ENCODE measurements at places on chromosomes 3 and 15. TPM values are rescaled to one million over a fixed set of nuclear protein-coding genes. Genes with fewer than 3 reads are reported as not detected.

DZIP1L gene
- total RNA-seq = 4.5 TPM

AKAP13 gene
- total RNA-seq = 67.3 TPM

CTXND1 gene
- total RNA-seq = 0.41 TPM

SLC28A1 gene
- total RNA-seq = not detected

NEK10 gene
- 28.1 TPM for total RNA-seq

CCR3 gene
- not detected for total RNA-seq

GATA2 gene
- total RNA-seq = 0.41 TPM

SH2D7 gene
- not detected for total RNA-seq

GPX1 gene
- 80.3 TPM for total RNA-seq

DNA sequence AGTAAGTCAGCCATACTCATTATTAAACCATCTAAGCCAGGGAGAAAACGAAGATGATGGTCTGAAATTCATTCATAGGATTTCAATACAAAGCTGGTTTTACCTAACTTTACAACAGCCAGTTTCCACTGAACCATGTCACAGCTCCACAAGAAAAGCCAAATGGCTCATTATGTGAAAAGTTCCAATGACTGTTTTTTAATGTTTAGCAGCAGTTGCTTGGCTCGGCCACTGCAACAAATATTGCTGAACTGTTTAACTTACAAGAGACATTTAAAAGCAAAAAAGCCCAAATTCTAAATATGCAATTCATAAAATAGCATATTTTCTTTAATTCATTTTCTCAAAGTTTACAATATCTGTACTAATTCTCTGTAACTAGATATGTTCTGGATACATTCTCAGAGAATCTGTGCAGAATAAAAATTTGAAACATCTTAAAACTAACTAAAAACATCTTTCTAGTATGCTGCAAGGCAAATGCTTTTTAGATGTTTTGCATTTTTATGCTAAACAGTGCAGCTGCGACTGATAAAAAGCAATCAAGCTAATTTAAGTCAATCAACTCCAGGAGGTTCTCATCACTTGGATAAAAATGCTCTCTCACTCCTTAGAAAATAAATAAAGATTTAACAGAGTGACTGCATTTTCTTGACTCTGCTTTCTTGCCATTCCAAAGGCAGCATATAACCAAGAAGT lies 356.5 kb downstream of the ERC2 start:
- DNase-seq = no peak

GRCh38 chr3:156509189-156510174 lies 45.4 kb downstream of the SSR3 start:
- peak; percentile 60 for DNase-seq

- DNase-seq = no peak
Observed at GRCh38 chr15:58703610-58704009, 45.9 kb downstream of the ADAM10 start.

DNA sequence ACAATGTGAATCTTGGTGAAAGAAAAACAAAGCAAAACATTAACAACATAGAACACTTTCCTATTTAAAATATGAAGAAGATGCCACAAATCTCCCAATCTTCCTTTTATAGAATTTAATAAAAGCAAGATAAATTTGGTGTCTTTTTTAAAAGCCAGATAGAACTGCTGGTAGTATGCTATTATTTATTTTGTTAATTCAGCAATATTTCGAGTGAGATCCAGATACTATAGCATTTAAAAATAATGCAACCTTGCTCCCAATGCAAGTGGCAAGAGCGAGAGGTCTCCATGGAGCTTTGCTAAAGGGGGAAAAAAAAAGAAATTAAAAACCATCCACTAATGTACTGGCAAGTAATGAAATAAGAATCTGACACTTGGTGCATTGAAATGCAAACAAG lies 121.8 kb downstream of the IL20RB start:
- DNase-seq = no peak

GRCh38 chr3:147758771-147759170 lies 349.6 kb downstream of the ZIC1 start:
- no peak for DNase-seq

- no peak for DNase-seq
Observed at GRCh38 chr15:91553196-91553854, 300.2 kb upstream of the SLCO3A1 start.

GRCh38 chr15:29795610-29796009 lies 26.7 kb downstream of the TJP1 start:
- DNase-seq = no peak

- no peak for DNase-seq
Observed at GRCh38 chr3:133865136-133865855, 30.4 kb downstream of the RAB6B start.

- DNase-seq = no peak
Observed at GRCh38 chr15:28114721-28115622, 15.9 kb upstream of the OCA2 start.

GRCh38 chr3:44021651-44022594 lies 219.8 kb upstream of the TOPAZ1 start:
- no peak for DNase-seq

DNA sequence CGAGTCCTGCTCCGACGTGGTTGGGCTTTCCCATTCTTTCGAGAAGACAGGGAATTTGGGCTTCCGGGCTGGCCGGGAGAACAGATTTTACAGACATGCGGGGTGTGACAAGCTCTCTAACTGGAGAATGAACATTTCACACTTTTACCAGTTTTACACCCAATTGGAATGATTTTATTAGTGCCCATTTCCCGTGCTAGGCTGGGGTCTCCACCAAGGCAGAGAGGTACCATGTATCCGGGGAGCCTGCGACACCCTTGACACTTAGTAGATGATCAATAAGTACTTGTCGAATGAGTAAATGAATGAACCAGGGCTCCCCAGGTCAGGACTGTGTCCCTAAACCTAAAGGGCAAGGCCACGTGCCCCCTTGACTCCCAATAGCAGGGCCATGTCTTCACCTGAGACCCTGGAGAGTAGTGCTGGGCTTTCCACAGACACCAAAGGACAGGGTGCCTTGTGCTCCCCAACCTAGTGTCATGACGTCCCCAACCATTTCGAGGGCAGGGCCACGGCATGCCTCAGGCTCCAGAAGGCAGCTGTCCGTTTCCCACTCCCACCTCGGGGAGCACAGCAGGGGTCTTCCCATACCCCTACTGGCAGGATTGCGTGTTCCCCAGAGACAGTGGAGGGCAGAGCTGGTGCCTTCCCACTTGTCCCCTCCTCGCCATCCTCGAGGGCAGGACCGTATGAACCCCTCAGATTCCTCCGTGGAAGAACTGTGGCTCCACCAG lies 679 bp upstream of the MYD88 start:
- DNase-seq = peak; percentile 35

DNA sequence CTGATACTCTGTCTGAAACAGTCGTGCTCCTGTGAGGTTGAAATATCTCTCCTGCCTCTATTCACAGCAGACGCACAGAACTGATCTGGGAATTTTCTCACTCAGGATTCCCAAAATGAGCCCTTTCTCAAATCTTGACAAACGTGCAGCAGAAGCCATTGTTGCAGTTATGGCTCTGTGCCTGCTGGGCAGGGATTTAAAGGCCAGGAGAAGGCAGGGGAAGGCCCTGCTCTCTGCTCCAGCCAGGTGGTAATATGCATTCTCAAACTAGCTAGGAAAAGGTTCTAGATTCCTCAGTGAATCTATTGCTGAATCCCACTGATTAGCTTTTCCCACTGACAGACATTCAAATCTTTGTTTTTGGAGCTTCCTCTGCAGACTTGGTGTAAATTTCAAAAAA lies 2.2 kb downstream of the MINAR1 start:
- DNase-seq = no peak

GRCh38 chr3:37386627-37387230 lies 212.3 kb upstream of the LRRFIP2 start:
- DNase-seq = no peak

DNA sequence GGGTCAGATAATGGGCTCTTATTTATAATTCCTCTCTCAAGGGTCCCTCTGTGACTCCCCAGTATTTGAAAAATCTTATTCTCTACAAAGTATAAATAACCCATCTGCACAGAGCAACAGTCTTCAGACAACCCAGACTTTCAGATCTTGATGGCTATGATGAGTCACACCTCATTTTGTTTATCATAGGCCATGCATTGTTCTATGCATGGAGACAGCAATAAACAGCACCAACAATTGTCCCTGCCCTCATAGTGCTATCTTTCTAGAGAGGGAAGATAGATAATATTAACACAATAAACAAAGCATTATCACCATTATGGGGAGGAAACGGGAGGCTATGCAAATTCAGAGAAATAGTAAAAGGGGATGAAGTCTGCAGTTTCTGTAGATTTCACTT lies 13.4 kb downstream of the FHIT start:
- DNase-seq = no peak

DNA sequence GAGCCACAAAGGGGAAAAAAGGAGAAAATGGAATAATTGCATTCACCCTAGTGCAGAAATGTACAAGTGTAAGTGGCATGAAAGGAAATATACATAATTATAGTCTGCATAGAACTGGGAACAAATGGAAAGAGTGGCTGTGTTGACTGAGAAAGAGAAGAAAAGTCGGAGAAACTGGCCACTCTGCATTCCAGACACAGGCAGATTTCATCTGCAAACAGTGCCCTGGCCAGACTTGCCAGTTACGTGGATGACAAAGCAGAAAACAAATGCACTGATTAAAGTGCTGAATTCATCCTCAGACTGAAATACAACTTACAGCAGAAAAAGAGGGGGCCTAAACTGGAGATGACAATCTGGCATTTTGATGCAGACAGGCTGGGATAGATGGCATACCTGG lies 129.8 kb downstream of the FGF12 start:
- DNase-seq = no peak

GRCh38 chr3:119257654-119258410 lies 17.2 kb upstream of the B4GALT4 start:
- no peak for DNase-seq

GRCh38 chr3:130649061-130649654 lies 97.5 kb downstream of the PIK3R4 start:
- no peak for DNase-seq

GRCh38 chr3:128238184-128238489 lies 84.9 kb downstream of the EEFSEC start:
- DNase-seq = no peak

DNA sequence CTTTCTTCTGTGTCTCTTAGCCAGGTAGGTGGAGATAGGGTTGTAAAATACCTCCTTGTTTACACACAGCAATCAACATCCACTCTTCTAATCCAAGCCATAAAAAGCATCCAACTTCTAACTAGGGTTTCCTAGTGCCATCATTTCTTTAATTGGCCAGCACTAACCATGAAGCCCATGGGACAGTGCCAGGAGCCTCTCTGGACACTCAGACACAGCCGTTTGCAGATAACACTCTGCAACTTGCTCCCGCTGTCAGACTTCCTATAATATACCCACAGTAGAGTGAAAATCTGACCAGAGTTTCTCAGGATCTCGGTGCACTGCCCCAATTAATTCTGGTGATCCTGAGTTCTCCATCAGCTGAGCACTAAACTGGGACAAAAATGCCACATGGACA lies 53.4 kb downstream of the TAFA4 start:
- DNase-seq = no peak

- DNase-seq = no peak
Observed at GRCh38 chr3:159911664-159912037, 77.0 kb upstream of the IL12A start.

DNA sequence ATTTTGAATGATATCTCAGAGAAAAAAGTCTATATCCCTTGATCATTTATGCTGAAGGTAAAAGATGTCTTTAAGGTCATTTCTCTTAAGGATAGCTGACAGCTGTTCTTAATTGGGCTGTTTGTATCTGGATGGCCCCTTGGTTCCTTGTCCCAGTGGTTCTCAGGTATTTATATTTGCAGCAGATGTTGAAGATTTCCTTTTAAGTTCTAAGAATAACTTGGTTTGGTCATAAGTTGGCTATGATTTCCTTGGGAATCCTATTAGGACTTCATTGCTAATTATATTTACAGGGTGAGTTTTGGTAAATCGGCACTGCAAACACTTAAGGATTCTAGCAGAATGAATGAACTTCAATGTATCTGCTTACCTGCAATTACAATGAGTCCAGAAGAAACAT lies 460.4 kb upstream of the SGO1 start:
- no peak for DNase-seq

DNA sequence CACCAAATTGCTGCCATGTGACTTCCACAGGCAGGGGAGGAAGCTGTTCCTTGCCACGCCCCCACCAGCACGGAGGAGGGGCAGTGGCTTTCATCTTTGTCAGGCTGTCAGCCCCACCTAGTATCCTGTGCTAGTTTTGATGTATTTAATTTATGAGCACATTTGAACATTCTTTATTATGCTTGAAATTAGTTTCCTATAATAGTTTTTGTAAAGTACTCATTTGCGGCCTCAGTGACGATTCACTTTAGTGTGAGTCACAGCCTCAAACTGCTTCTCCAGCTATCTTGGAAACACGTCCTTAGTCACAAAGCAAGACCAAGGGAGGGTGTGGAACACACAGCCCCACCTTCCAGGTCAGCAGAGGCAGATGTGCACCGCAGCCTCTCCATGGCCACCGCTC lies 239.9 kb upstream of the ATP10A start:
- DNase-seq = no peak

DNA sequence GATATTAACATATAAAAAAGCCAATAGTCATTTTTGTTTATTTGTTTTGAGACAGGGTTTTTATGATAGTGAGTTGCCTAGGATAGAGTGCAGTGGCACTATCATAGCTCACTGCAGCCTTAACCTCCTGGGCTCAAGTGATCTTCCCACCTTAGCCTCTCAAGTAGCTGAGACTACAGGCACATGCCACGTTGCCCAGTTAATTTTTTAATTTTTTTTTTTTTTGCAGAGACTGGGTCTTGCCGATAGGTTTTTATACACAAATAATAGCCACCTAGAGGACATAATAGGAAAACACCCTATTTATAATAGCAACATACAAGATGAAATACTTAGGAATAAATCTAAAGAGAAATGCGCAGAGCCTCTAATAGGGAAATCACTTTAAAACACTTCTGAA lies 13.3 kb downstream of the EIF3J start:
- DNase-seq = no peak

DNA sequence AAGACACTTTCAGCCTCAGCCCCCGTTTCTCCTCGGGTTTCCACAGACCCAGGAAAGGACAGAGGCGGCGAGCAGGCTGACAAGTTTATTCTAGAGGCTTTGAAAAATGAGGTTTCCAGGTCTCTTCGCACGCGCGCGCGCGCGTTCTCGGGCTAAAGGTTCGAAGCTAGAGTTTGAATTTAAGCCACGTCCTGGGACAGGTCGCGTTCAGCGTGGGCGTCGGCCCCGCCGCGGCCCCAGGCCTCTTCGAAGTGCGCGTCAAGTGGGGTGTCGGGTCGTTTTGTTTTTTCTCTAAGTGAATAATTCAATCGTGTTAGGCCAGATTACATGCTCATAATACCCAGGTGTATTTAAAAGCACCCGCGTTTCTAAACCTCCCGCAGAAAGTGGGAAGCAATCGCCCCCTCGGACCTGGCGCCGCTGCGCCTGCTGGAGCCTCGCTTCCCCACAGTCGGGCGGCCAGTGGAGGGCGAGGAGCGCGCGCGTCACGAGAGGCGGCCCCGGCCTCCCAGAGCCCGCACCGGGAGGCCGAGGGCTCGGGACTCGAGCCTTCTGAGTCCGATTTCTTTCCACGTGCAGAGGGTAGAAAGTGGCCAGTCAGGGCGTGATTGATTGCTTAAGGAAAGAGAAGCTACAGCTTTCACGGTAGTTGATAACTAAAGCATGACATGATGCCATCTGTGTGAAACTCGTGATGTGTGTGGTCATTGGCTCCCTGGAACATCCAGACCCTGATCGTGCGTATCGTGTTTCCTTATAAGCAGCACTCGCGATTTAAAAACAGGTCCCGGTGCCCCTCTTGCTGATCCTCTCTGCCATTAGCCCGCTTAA lies 15.8 kb upstream of the SOX2 start:
- DNase-seq = no peak

GRCh38 chr15:70810916-70811578 lies 42.9 kb downstream of the LARP6 start:
- no peak for DNase-seq
